Naive B cell (primary cell): ENCODE measurements at places on chromosomes 12 and 14. TPM values are rescaled to one million over a fixed set of nuclear protein-coding genes. Genes with fewer than 3 reads are reported as not detected.

KRT77 gene
- polyA plus RNA-seq = not detected

DNA sequence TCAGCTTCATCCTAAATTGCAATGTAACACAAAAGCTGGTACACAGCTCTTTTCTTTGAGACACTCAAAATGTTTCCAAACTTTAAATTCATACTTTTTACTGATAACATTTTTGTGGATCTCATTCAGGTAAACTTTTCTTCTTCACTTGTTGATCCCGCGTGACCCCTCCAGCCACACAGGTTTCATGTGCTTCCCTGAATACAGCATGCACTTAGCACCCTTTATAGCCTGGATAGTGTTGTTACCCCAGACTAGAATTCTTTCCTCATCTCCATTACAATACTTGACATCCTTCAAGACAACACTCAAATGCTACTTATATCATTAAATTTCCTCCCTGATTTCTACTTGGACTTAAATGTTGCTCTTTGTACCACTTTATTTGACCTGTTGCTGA, 373.4 kb downstream of the RAD51B start:
- no peaks in the 10 kb centered on the region for H3K27me3 ChIP-seq
- H3K4me1 ChIP-seq = no peaks in the 10 kb centered on the region
- no peak for DNase-seq

DNA sequence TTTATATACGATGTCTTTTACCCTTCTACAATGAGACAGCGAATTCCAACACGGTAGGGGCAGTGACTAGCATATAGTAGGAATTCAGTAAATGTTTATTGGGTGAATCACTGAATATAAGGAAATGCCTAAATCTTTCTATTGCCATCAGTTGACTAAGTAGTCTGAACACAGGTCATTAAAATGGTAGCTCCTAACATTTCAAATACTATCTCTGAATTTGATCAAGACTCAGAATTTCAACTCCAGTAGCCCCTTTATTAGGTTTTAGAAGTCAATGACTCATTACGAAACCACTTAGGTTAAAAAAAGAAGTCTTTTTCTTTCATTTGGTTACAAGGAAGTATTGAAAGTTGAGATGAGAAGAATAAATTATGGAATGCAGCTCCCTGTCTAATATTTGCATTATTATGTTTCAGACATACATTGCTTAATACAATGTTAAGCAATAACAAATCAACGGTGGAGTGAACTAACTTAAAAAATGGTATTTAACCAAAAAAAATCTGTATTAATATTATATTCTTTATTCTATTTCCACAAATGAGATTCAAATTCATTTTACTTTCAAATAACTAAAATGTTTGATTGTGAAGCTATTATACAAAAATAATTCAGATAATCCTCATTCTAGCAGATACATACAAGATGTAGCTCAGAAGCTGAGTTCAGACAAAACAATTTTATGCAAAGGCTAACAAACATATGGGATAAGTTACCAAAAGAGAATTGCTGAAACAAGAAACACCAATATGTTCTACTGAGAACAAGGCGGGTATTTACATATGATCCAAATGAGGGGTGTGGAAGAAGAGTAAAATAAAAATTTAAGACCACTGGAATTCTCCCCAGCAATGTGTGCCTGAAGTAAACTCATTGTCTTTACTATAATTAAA, 302.7 kb downstream of the CEP128 start:
- no peak overlapping the region for H3K27ac ChIP-seq
- no peaks in the 10 kb centered on the region for H3K36me3 ChIP-seq
- no peaks in the 10 kb centered on the region for H3K4me1 ChIP-seq

- H3K4me1 ChIP-seq = peaks cover 74% of the 10 kb centered on the region
- peak overlapping the region; percentile 66 for H3K4me3 ChIP-seq
- H3K27me3 ChIP-seq = no peaks in the 10 kb centered on the region
- peaks cover 56% of the 10 kb centered on the region for H3K36me3 ChIP-seq
- peak overlapping the region; percentile 99 for H3K27ac ChIP-seq
These were observed 8.9 kb downstream of the VAMP1 start for GRCh38 chr12:6461401-6462233.

DNA sequence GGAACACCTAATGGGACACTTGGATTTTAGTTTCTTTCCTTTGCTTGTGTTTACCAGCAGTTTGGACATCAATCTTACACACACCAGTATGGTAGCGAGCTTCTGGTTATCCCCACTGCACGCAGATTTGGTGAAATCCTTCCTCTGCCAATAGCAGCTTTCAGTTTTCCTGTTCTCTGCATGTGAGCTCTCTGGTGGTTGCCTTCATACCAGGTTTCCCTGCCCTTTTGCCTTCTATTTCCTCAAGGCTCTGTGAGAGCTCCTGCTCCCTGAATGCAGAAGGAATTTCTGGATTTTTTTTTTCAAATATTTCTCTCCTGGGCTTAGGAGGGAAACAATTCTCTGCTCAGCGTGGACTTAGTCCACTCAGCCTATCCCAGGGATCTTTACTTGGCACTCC, 93.0 kb upstream of the CCDC91 start:
- peaks cover 4% of the 10 kb centered on the region for H3K27me3 ChIP-seq
- DNase-seq = no peak
- H3K4me3 ChIP-seq = no peak overlapping the region

INSM2 gene
- polyA plus RNA-seq = not detected

DNA sequence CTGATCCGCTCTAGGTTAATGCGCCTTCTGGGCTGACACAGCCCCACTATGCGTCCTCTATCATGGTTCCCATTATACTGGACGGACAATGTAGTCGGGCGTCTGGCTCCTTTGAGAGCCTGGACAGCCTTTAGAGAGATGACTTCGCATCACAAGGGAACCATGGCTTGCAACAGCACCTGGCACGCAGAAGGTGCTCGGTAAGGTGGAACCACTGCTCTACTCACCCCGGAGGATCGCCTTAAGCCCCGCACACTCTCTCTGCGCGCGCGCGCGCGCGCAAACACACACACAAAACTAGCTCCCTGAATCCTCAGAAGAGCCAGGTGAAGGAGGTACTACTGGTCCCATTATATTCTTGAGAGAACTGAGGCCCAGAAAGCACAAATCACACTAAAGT, 7.1 kb downstream of the MAP3K12 start:
- H3K4me1 ChIP-seq = peaks cover 21% of the 10 kb centered on the region
- H3K4me3 ChIP-seq = peak overlapping the region; percentile 94
- H3K36me3 ChIP-seq = no peaks in the 10 kb centered on the region

IGF1 gene
- polyA plus RNA-seq = not detected

- no peaks in the 10 kb centered on the region for H3K27me3 ChIP-seq
- H3K4me3 ChIP-seq = no peak overlapping the region
- DNase-seq = no peak
- H3K36me3 ChIP-seq = no peaks in the 10 kb centered on the region
- H3K4me1 ChIP-seq = peaks cover 24% of the 10 kb centered on the region
- peak overlapping the region; percentile 59 for H3K27ac ChIP-seq
These were observed 40.0 kb upstream of the PAPOLA start for GRCh38 chr14:96461950-96462798.

DNA sequence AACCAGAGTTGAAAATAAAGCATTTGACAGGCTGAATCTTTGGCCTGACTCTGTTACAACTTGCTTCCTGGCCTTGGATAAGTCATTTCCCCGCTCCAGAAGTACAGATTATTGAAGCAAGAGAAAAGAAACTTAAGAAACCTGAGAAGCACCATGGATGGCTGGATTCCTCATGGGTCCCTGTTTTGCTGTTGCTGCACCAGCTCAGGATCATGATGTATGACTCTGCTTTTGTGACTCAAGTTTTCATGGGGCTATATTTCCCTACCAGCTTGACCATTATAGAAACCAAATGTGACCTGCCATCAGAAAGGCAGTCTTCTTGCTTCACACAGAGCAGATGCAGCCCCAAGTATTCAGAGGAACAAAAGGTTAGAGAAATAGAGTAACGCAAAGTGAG, 921.8 kb downstream of the BCL11B start:
- no peaks in the 10 kb centered on the region for H3K4me1 ChIP-seq
- H3K27me3 ChIP-seq = no peaks in the 10 kb centered on the region
- H3K27ac ChIP-seq = no peak overlapping the region

DNA sequence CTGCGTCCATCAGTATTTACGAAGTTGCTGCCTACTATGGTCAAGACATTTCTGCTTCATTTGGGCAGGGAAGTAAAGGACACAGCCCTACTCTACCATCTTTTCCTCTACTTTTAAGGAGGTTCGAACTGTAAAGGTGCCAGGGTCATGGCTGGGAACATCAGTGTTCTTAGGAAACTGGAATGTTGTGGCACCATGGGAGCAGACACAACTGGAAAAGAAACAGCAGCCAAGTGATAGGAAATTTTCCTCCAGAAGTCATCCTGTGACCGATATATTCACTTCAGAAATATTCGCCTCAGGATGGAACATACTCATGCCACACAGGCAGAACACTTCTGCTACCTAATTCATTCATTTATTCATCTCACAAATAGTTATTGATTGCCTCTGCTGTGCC, 104.4 kb downstream of the ETV6 start:
- H3K27me3 ChIP-seq = no peaks in the 10 kb centered on the region

- peaks cover 9% of the 10 kb centered on the region for H3K27me3 ChIP-seq
- H3K36me3 ChIP-seq = no peaks in the 10 kb centered on the region
- peak; percentile 52 for DNase-seq
- H3K27ac ChIP-seq = peak within 1 kb of the TSS; percentile 8
- H3K4me1 ChIP-seq = peaks cover 33% of the 10 kb centered on the region
- H3K4me3 ChIP-seq = peak within 1 kb of the TSS; percentile 90
These were observed at the start of gene STYK1 for GRCh38 chr12:10673659-10674384. Gene STYK1, minus strand, starts transcription at chr12:10674052. Its CDS starts 39,434 bp downstream, at chr12:10634618.

DCN gene
- not detected for polyA plus RNA-seq

GRCh38 chr14:103028161-103028767, 29.1 kb downstream of the CDC42BPB start:
- no peak overlapping the region for H3K4me3 ChIP-seq
- H3K27ac ChIP-seq = no peak overlapping the region
- H3K4me1 ChIP-seq = peaks cover 6% of the 10 kb centered on the region
- H3K36me3 ChIP-seq = peaks cover 4% of the 10 kb centered on the region

WSCD2 gene
- 0.13 TPM for polyA plus RNA-seq

- DNase-seq = no peak
- no peaks in the 10 kb centered on the region for H3K36me3 ChIP-seq
- no peak overlapping the region for H3K27ac ChIP-seq
- H3K4me3 ChIP-seq = no peak overlapping the region
- no peaks in the 10 kb centered on the region for H3K27me3 ChIP-seq
These were observed 91.0 kb downstream of the FLRT2 start for GRCh38 chr14:85620947-85621346.

TAMALIN gene
- polyA plus RNA-seq = 28.7 TPM

DNA sequence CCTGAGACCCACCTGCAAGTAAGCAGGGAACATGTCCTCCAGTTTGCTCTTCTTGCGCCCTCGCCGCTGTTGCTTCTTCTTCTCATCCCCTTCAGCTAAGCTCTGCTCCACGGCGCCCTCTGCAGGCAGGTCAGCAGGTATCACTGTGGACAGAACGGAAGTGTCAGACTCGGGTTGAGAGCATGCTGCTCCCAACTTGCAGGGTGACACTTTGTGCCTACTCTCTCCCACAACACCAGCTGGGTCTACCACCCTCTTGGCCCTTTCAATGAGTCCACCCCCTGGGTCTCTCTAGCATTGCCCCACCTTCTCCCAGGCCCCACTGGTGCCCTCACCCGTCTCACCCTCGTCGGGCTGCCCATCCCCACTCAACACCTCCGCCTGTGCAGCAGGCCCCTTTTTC, 16.7 kb downstream of the KMT2D start:
- no peaks in the 10 kb centered on the region for H3K4me1 ChIP-seq
- no peaks in the 10 kb centered on the region for H3K27me3 ChIP-seq
- H3K4me3 ChIP-seq = no peak overlapping the region
- peak; percentile 64 for DNase-seq
- peak overlapping the region; percentile 52 for H3K27ac ChIP-seq

DHRS4L2 gene
- 8.6 TPM for polyA plus RNA-seq

POTEG gene
- polyA plus RNA-seq = not detected

- no peak for DNase-seq
- no peak overlapping the region for H3K27ac ChIP-seq
- no peaks in the 10 kb centered on the region for H3K27me3 ChIP-seq
- no peaks in the 10 kb centered on the region for H3K4me1 ChIP-seq
These were observed 722.4 kb downstream of the NOVA1 start for GRCh38 chr14:25875475-25875874.

KERA gene
- not detected for polyA plus RNA-seq

RFLNA gene
- not detected for polyA plus RNA-seq

DNA sequence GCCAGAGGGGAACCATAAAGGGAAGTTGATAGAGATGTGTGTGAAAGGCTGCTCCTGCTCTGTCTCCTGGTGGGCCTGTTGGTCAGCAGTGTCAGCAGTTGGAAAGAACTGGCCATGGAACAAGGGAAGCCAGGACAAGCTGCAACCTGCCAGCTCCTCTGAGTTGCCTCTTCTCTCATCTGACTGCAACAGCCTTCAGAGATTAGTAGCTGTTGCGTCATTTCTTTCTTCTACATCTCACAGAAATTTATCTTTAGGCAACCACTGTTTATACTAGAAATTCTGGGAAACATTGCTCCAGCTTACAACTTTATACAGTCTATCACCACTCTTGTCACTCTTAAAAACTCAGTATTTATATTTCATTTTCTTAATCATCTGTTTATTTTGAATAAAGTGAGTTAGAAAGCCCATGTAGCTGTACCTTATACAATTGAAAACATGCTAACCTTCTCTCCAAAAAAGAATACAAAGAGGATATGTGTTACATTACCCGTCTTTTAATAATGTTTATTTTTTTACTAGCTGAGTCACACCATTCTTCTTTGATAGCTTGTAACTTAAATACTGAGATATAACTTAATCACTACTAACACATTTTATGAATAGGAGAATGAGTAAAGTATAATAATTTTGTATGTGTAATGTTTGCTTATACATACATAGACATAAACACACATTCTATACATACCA, 224.2 kb downstream of the LRFN5 start:
- no peak for DNase-seq
- H3K4me3 ChIP-seq = no peak overlapping the region
- H3K36me3 ChIP-seq = no peaks in the 10 kb centered on the region
- H3K4me1 ChIP-seq = no peaks in the 10 kb centered on the region

DNA sequence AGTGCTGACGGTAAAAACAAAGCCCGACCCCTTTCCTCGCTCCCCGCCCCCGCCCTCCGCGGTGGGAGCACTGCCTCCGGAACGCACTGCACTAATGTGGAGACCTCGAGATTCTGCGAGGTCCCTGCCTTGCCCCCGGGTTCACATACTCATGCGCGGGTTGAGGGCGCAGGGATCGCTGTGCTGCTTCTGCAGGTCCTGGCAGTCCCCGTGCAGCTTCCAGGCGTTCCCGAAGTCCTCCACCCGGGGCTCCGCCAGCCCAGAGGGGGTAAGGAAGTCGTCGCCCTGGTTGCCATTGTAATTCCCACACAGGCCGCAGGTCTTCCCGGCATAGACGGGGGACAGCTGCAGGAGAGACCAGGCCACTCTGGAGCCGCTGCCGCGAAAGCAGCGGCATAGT, 66.8 kb downstream of the VWF start:
- peaks cover 13% of the 10 kb centered on the region for H3K27me3 ChIP-seq
- no peak overlapping the region for H3K4me3 ChIP-seq
- DNase-seq = no peak
- no peak overlapping the region for H3K27ac ChIP-seq
